CD4-positive, alpha-beta T cell treated with Interleukin-10 for 1 hour (primary cell): ENCODE measurements at places on chromosomes 4 and X.
A peak's percentile ranks its signal among the peaks of the same experiment; 100 is the strongest.

GRCh38 chr4:63049278-63049677 lies 1360.0 kb downstream of the TECRL start:
- no peak for DNase-seq

DNA sequence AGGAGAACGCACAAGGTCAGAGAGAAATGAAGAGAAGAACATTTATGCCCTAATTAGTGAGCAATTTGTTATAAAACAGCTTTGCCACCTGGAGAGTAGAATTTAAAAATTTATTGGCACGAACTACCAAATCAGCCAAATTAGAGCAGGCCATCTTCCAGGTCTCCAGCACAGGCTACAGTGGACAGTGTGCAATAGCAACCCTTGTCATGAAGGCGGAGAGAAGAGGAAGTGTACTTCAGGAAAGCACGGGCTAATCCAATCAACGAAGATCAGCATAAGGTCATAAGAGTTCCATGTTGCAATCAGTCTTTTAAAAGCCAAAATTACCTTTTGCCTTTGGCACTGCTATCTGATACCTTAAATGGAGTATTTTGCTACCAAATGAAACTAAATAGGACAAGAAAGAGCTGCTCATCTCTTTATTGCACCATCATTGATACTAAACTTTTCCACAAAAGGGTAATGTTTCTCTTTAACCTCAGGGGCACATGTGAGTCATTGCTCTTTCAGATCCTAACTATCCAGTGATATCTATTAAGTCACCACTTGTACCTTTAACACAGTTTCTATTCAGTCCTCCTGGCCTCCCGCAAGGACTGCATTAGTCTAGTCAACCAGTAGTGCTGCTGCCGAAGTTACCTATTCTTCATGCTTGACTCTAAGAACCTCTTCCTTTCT lies 19.9 kb downstream of the ANK2 start:
- no peak for DNase-seq

- peak; percentile 71 for DNase-seq
Observed at GRCh38 chrX:14039344-14039743, 9.7 kb upstream of the GEMIN8 start.

DNA sequence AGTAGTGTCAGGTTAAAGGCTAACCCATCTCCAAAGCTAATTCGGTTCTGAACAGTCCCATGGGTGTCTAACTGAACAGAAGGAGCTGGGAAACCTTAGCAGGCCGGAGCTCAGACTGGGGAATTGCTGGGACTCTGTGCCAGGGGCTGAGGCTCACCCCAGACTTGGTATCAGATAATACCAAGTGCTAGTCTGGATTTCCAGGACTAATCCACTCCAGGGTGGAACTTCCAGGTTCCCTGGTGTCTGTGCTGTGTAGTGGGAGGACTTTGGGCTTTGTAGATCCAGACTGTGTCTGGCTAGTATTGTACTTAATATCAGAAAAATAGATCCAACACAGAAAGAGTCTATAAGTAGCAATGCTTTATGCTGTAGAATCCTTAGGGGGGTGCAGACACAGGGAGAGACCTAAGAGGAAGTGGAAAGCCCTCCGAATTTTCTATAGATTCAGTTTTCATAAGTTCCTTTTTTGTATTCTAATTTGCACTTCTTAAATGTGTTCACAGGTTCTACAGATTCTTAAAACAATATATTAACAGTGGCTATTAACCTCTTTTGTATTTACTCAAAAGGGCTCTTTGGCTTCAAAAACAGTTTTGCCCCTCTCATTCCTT lies 4.1 kb downstream of the ZNF827 start:
- no peak for DNase-seq

DNA sequence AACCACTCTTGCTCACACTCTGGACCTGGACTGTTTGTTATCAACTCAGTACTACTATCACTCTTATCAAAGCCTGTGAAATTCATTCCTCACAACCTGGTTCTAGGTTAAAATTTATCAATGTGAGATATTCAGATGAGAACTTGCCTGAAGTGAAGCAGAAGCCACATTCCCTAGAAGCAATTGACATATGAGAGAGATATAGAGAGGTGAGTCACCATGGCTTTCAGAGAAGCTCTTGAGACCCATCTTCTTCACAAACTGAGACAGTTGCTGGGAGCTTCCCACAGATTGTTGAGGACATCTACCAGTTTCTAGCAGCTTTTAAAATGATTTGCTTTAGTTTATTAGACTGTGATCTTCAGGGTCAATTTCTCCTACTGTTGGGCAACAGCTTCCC lies 316.9 kb upstream of the TET2 start:
- no peak for DNase-seq

GRCh38 chr4:8614365-8615193 lies 22.0 kb downstream of the CPZ start:
- no peak for DNase-seq

- DNase-seq, result no peak
Observed at GRCh38 chr4:184574861-184575260, 74.4 kb downstream of the CASP3 start.

- DNase-seq, result no peak
Observed at GRCh38 chr4:127352220-127353113, 280.3 kb upstream of the INTU start.

GRCh38 chr4:23041501-23041900 lies 348.8 kb downstream of the GBA3 start:
- DNase-seq, result no peak

DNA sequence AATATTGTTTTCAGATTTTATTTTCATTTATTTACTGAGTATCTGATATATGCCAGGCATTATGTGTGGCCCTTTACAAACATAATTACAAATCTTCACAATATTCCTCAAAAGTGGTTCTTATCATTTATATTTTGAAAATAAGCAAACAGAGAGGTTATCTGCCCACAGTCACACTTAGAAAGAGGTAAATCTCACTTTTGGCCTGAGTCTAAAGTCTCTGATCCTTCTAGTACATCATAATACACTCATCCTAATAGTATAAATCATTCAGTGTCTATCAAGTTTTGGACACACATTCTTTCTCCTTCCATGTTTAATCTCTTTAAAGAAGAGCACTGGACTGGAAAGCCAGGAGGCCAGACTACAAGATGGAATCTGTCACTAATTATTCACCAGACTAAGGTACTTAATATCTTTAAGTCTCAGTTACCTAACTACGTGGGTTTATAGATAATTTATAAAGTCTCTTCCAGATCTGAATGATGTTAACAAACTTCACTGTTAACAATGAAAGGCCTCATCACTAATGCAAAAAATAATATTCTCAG lies 281.3 kb downstream of the PPP3CA start:
- DNase-seq, result no peak

GRCh38 chr4:151806511-151806927 lies 45.7 kb upstream of the GATB start:
- no peak for DNase-seq

DNA sequence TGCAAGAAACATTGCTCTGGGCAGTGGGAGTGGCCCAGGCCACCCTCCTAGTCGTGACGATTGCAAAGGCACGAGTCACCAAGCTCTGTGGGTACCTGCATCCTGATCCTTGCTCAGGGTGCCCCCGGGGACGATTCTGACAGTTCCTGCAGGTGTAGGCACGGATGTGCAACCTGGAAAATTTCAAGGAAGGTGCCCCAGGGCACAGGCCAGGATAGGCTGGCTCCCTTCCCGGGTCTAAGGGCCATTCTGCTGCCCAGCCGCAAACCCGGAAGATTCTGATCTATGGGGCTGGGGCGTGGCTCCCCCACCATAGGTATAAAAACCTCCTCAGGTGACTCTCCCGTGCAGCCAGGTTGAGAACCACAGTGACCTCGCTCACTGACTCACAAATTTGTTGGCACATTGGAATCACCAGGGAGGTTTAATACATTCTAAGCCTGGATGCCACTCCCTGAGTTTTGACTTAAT lies 228.5 kb downstream of the PTTG2 start:
- DNase-seq, result no peak

GRCh38 chrX:65587616-65588526 lies 53.3 kb upstream of the LAS1L start:
- DNase-seq, result no peak

GRCh38 chrX:50000937-50001542 lies 78.6 kb downstream of the CLCN5 start:
- no peak for DNase-seq

DNA sequence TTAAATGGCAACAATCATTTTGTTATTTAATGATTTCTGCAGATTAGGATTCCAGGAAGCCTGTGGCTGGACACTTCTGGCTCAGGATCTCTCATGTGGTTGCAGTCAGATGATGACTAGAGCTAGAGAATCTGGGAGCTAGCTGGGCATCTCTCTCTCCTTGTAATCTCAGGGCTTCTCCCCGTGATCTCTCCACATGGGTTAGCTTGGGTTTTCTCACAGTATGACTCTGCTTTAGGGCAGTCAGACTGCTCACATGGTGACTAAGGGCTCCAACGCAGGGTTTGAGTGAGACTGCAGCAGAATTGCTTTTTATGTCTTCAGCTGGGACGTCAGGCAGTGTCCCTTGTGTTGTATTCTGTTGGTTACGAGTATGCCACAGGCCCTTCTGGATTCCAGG lies 361.4 kb downstream of the CBLL2 start:
- no peak for DNase-seq

- no peak for DNase-seq
Observed at GRCh38 chr4:23058165-23058776, 365.5 kb downstream of the GBA3 start.

- DNase-seq, result no peak
Observed at GRCh38 chr4:158428242-158428641, 93.4 kb upstream of the RXFP1 start.

GRCh38 chr4:77268108-77268507 lies 111.1 kb downstream of the CCNG2 start:
- no peak for DNase-seq

DNA sequence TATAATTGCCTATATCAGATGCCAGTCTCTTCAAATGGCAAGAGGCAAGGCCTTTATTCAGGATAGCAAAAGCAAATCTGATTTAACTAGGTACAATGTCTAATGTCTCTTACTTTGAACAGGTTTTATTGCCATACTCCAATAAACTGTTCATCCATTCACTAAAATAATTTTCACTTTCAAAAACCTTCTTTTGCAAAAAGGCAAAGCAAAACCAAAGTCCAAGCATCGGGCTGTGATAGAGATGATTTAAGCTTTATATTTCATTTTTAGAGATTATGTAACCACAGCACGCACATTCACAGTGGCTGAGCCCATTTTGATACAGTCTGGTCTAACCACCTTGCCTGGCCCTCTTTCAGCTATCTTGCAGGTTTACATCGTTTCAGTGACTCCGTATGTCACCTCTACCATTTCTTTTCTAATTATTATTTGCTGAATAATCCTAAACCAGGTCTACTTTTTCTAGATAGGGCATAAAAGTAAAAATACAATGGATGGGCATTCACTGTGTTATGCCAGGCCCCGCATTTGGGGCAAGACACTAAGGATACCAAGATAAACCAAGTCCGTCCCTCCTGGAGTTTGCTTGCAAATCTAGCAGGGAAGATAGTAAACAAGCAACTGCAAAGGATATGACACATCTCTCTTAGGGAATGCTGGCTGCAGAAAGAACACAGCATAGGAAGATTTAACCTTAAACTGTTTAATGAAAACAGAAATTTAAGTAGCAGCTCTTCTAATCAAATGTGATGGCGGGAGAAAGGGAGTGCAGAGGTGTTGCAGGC lies 1.8 kb downstream of the CASP3 start:
- DNase-seq, result no peak

DNA sequence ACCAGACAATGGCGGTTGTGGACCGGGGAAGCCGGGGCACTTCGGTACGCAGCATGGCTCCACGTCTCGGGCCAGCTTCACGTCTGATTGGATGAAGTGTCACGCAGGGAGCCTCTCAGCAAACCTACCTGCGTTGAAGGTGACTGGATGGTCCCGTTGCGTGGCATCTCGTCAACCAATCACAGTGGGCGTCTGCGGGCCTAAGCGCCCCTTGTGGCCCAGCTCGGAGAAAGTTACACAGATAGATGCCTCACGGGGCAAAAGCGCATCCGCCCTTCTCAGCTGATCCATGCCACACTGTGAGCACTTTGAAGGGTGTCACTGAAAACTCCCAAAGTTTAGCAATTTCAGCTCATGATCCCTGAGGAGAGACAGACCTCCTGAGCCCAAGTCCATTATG lies at the start of gene H2BW1:
Gene H2BW1 (minus strand): TSS at position 103 of the 400 bp plus-strand sequence. CDS start 132 bp downstream, outside the sequence.
- no peak for DNase-seq

GRCh38 chr4:136985683-136986082 lies 546.6 kb downstream of the PCDH18 start:
- DNase-seq, result no peak

DNA sequence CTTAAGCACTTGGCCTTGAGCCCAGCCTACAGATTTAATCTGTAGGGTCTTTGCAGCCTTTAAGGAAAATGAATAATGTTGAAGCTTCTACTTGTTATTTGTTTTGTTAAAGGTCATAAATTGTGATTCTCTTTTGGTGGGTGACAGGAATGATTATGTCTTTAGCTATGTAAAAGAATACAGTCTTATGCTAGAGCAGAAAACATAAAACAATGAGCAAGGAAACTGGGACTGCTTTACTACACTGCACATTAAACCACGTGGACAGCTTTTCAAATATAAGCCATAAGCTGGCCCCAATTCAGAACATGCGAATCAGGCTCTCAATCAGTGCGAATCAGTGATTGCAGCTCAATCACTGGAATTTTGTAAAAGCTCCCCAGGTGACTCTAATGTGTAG lies 40.9 kb upstream of the TBC1D19 start:
- DNase-seq, result no peak

- no peak for DNase-seq
Observed at GRCh38 chr4:150583287-150584110, 1.5 kb downstream of the MAB21L2 start.

GRCh38 chr4:141885112-141885511 lies 248.7 kb downstream of the IL15 start:
- DNase-seq, result no peak

GRCh38 chr4:48909697-48910096 lies 3.1 kb upstream of the OCIAD2 start:
- DNase-seq, result no peak

DNA sequence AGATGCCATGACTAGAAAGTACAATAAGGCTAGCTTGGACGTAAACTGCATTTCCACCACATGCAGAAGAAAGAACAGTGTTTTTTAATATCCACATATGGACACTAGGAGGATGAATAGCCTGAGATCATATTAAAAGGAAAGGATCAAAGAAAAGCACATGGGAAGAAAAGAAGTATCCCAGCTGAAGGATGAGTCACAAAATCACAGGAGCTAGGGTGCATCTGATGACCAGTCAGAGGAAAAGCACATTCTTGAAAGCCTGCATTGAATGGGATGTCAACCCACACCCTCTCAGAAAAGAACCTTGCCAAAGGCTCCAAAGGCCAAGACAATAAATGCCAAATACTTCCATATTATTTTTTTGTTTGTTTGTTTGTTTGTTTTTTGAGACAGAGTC lies 56.8 kb upstream of the PRDX4 start:
- DNase-seq, result no peak

- DNase-seq, result no peak
Observed at GRCh38 chr4:105633241-105633640, 75.2 kb downstream of the INTS12 start.

GRCh38 chrX:53681661-53682060 lies 4.9 kb downstream of the HUWE1 start:
- DNase-seq, result no peak
